Fibroblast of mammary gland (primary cell): ENCODE measurements at places on chromosomes 3 and 15.

DNA sequence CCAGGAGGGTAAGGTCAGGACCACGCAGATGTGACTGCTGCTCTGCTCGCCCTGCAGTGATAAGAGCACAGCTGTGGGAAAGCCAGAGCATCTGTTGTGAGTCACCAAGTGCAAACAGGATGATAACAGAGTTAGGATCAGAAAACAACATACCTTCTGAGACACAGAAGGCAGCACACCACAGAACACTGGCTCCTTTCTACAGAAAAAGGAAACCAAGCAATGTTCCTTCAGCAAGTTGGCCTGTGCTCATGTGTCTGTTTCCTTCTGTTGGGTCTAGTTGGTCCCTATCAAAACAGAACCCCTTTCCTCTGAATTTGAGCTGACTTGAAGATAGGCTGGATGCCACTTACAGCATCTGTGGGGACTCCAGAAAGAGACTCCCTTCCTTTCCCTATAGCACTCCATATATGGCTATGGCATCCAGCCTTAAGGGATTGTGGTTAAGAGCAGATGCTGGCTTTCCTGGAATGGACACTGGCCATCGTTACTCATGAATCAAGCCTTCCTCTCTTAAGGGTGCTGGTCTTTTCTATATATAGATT is 440.7 kb upstream of the THBS1 start:
- DNase-seq, result peak; percentile 91

GRCh38 chr3:129239991-129240390 is 9.4 kb upstream of the COPG1 start:
- no peak for DNase-seq

DNA sequence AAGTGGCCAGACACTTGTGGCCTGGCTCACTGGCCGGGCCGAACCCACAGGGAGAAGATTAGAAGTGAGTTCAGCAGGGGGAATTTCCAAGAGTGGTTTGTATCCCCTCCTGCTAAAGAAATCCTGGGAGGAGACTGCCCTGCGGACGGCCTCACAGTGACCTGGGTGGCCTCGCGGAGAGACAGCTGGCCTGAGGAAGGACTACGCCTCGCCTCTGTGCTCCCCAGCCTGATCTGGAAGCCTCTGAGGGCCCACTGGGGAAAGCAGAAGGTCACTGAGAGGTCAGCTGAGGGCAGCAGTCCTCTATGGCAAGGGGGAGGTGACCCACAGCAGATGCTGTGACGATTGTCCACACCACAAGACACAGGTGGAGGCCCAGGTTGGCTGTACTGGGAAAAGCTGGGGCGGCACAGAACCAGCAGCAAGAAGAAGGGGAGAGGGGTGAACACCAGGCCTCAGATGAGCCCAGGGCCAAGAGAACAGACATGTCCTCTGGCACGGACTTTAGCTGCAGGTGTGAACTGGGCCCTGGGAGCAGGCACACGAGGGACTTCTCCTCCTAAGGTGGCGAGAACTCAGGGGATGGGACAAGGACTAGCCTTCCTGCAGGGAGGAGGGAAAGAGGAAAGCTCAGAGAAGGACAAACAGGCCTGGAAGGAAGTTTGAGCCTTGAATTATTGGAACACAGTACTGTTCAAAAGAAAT is 37.2 kb upstream of the DLG1 start:
- DNase-seq, result no peak

DNA sequence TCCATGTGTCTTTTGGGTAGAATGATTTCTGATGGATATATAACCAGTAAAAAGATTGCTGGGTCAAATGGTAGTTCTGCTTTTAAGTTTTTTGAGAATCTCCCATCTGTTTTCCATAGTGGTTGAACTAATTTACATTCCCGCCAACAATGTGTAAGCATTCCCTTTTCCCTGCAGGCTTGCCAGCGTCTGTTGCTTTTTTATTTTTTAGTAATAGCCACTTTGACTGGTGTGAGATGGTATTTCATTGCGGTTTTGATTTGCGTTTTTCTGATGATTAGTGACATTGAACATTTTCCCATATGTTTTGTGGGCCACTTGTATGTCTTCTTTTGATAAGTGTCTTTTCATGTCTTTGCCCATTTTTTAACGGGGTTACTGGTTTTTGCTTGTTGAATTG is 36.3 kb upstream of the MB21D2 start:
- no peak for DNase-seq

DNA sequence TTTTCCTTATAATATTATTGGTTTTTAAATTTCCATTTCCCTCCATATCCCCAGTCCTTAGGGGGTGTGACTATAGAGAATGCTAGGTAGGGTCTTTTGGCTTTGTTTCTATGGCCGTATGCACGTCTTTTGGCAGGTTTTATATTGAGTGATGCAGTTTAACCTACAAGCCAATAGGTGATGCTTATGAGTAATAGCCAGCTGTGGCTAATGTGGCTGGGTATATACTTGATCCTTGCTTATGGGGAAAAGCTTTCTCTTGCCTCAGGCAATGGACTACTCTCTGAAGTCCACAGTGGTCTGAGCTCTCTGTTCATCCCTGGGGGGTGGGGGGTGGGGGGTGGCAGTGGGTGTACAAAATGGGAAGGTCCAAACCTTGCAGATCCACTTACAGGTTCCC is 223.9 kb downstream of the MFSD1 start:
- peak; percentile 2 for DNase-seq

DNA sequence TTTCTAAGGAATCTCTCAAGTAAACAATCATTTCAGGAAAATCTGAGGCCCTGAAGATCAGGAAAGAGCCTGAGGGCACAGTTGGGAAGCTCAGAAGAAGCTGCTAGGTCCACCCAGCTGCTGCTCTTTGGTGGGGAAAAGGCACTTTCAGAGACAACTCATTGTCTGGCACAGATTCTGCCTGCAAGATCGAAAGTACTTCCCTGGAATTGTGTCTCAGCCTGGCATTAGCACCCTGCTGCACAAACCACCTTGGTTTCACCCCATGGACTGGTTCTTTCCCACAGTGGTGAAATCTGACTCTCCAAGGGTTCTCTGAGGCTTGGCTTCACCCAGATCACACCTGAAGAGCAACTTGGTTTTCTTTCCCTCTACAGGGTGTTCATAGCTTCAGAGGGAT is 18.7 kb downstream of the THRB start:
- DNase-seq, result peak; percentile 38

- DNase-seq, result no peak
Measured at GRCh38 chr3:36846406-36846805, 82.1 kb upstream of the DCLK3 start.

DNA sequence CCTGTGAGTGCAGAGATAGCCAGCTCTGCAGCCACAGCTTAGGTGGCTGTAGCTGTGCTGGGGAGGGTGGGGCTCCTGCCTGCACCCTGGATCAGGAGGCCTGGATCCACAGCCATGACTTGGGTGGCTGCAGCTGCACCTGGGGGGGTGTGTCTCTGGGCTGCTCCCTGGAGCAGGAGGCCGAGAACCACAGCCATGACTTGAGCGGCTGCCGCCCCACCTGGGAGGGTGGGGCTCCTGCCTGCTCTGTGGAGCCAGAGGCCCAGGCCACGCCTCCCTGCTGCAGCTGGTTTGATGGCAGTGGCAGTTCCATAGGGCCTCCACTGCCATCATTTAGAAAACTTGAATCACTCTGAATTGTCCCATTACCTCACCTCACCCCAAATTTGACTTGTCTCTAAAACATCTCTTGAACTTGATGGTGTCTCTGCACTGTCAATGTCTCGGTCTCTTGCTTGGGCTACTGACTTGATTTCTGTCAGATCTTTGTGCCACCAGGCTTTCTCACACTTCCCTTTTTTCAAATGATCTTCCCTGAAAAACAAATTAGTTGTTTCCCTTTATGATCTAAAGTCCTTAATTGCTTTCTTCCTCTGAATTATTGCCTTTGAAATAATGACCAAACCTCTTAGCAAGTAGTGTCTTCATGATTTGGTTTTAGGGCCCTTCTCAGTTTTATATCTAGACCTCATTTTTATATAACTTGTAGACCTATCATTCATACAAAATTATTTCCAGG is 313.2 kb upstream of the MME start:
- no peak for DNase-seq

GRCh38 chr3:120745466-120745865 is 2.9 kb downstream of the GTF2E1 start:
- DNase-seq, result no peak

DNA sequence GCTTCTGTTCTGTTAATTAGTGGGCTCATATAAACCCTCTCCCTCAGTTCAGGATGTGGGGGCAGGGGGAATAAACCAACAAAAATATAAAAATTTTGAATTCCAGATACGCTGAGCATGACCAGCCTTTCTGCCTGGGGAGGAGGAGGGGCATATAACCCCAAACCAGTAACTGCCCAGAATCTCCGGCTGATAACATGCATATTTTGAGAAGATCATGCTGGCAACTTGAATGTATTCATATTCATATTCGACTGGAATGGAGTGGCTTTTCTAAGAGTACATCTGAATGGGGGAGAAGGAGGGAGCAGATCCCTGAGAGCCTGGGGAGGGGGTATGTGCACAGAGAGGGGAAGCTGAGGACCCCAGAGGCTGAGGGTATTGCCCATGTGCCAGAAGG is 54.5 kb upstream of the LCTL start:
- no peak for DNase-seq
